ENCODE measurements at places on chromosomes 12 and 14. TPM values are rescaled to one million over a fixed set of nuclear protein-coding genes. Genes with fewer than 3 reads are reported as not detected.

Gene DIO3
- total RNA-seq = not detected

DNA sequence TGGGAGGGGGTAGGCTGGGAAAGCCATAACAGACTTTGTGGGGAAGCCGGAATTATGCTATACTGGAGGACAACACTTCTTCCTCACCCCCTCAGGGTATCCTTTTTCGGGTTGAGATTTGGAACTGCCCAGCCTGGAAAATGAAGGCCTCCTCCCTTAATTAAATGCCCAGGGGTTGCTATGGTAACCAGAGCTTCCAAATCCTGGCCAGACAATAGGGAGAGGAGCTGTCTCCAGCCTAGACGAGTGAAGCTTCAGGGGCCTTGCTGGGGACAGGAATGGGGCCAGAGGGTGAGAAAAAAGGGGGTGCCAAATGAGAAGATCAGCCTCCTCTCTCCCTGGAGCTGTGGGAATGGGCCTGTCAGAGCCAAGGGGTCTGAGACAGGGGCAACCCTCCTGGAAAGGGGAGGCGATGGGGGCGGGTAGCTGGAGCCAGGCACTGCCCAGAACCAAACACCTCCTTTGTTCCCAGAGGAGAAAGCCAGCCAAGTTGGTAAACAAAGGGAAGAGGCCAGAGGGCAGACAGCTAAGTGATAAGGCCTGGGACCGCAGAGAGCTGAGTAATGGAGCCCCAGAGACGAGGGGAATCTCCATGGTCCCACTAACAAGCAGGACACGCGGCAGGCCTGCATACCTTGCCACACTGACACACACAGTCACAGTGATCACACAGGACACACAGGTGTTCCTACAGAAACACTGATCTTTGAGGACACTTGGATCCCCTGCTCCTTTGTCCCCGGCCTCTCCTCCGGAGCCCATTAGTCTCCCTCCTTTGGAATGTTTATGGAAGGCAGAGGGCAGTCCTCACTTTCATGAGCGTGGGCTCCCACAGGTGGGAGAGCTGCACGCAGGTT, 17.9 kb upstream of the RND1 start:
- no peak for ATAC-seq

- no peak for ATAC-seq
Measured at GRCh38 chr14:32382704-32383103, 53.6 kb downstream of the AKAP6 start.

Gene OVCH1
- total RNA-seq = not detected

Gene TRPV4
- not detected for total RNA-seq

DNA sequence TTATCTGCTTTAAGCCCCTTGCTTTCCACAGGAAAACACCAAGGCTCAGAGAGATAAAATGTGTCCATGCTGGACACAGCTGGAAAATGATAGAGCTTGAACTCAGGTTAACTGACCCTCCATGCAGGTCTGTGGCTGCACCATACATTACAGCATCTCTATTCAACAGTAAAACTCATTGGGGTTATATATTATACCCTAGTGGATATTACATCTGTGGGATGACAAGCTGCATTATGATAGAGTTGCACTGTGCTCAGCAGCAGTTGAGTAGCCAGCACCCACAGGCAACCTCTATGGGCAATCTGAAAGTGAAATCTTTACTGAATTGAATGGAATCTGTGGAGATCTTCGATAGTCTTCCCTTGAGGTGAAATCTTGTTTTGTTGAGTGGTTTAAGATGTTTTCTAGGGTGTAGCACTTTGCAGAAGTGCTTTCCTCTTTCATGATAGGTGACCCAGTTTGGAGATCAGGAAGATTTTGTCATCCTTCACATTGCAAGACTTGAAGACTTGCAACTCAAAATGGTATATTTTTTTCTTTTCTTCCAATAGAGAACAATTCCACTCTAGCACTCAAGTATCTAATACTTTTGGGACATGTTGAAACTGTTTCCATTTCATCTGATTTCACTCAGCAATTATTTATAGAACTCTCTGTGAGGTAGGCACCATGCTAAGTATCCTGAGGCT, 389.2 kb downstream of the RAD51B start:
- peak; percentile 22 for ATAC-seq

DNA sequence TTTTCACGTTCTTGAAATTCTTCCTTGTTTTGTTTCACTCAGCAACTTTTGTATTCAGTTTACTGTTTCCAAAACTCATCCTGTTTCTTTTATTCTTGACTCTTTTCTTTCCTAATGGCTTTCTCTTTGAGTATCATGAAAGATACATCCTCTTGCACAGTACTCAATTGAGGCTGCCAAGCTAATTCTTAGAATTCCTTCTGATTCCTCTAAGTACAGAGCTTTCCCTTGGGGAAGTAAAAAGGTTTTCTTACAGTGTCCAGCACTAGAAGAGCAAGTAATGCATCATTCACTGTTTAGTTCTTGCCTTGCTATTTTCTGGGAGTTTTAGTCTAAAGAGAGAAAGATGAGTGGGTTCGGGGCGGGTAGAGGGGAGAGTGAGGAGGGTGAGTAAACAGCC, 154.1 kb downstream of the NEDD1 start:
- no peak for ATAC-seq

Gene FAM181A
- not detected for total RNA-seq

DNA sequence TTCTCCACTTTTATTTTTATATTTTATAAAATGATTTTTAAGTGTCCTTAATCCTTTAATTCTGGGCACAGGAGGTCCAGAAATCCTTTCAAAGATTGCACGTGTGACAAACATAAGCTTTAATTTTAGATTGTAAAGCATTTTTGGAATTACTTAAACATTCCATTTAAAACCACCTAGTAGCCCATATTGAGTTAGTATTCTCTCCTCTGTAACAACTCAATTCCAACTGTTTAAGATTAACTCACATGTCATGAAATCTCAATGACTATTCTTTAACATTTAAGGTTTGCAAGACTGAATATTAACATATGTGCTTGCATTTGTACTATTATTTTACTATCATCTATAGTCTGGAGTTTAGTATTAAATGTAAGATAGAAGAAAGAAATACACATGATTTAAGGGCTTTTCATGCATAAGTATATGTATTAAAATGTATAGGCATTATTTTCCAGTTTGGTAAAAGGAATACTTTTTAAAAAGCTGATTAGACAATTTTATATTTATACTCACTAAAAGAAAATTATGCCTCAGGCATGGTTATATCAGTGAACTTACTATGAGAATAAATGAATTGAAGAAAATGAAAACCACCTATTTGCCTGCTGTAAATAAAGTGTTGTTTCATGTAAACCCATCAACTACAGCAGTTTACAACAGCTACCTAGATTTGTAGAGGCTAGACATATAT, 776.9 kb downstream of the SLC6A15 start:
- no peak for ATAC-seq

DNA sequence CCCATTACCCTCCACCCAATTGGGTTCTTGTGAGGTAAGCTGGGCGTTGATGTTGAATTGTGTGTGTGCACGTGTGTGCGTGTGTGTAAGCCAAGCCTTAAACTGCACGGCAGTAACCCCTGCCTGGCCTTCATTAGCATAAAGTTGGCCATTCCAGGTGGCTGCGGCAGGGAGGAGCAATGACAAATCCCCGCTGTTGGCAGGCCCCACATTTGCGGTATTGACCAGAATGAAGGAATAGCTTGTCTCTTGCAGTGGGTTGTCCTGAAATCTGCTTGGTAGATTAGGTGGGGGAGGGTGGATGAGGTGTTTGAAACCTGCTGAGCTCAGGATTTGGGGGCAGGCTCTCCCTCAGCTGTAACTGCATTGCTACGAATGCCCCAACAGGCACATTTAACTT, 7.3 kb downstream of the VSX2 start:
- no peak for ATAC-seq

Gene SLC10A1
- not detected for total RNA-seq

GRCh38 chr12:57161491-57161890, 14.1 kb upstream of the LRP1-AS start:
- no peak for ATAC-seq

- no peak for ATAC-seq
Measured at GRCh38 chr12:132275110-132275531, 54.3 kb downstream of the GALNT9 start.

Gene RAD9B
- 1.5 TPM for total RNA-seq

DNA sequence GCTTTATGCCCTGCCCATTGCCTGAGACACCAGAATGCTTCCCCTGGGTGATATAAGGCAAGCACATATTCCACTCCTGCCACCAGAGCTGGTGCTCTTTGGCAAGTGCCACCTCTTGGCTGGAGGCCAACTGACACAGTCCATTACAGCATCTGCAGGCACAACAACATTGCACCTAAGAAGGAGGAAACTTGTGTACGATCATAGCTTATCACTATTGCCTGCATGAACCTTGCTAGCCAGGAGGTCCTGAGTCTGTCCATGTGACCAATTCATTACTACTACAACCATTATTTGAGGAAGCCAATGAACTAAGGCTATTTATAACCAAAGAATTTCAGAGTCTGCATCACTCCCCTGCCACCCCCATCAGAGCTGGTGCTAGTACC, 119.8 kb upstream of the SCAF11 start:
- ATAC-seq = no peak

GRCh38 chr12:127169321-127170181, 1097.4 kb upstream of the TMEM132C start:
- ATAC-seq = no peak

Gene LUM
- total RNA-seq = not detected

Gene SLC2A14
- 0.58 TPM for total RNA-seq

Gene HIP1R
- 14.7 TPM for total RNA-seq

- peak; percentile 18 for ATAC-seq
Measured at GRCh38 chr12:64923536-64923935, 99.1 kb downstream of the TBC1D30 start.

DNA sequence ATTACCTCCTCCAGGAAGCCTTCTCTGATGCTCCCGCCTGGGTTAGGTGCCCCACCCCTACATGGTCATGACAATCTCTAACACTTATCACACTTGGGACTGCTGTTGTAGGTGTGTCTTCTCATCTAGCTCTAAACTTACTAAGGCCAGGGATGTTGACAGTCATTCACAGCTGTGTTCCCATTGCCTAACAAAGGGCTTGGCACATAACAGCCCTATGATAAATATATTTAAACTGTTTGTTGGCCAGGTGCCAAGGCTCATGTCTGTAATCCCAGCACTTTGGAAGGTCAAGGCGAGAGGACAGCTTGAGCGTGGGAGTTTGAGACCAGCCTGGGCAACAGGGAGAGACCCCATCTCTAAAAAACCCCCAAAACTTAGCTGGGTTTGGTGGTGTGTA, 98.8 kb upstream of the RGS6 start:
- no peak for ATAC-seq

DNA sequence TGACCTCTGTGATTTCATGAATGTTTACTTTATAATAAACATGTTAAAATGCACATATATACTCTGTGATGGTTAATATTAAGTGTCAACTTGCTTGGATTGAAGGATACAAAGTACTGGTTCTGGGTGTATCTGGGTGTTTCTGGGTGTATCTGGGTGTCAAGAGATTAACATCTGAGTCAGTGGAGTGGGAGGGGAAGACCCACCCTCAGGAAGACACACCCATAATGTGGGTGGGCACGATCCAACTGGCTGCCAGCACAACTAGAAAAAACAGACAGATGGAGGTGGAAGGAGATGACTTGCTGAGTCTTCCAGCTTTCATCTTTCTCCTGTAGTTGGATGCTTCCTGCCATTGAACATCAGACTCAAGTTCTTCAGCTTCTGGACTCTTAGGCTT, 11.9 kb downstream of the NUP37 start:
- ATAC-seq = peak; percentile 23

GRCh38 chr12:75554556-75554880, 43.1 kb upstream of the KRR1 start:
- no peak for ATAC-seq

Gene MDGA2
- not detected for total RNA-seq

GRCh38 chr12:108854451-108855283, 2.7 kb downstream of the SSH1 start:
- ATAC-seq = peak; percentile 27

Gene PNP
- 231 TPM for total RNA-seq

- ATAC-seq = no peak
Measured at GRCh38 chr12:45049912-45050750, 768 bp downstream of the DBX2 start.

- ATAC-seq = no peak
Measured at GRCh38 chr12:34294671-34295365, 272.5 kb downstream of the ALG10 start.
